CD4-positive, alpha-beta T cell treated with Interleukin-17A for 4 hours (primary cell): ENCODE measurements at places on chromosomes 13 and 19.

- DNase-seq: no peak
Observed at GRCh38 chr13:22454586-22454985, 726.2 kb upstream of the SGCG start.

DNA sequence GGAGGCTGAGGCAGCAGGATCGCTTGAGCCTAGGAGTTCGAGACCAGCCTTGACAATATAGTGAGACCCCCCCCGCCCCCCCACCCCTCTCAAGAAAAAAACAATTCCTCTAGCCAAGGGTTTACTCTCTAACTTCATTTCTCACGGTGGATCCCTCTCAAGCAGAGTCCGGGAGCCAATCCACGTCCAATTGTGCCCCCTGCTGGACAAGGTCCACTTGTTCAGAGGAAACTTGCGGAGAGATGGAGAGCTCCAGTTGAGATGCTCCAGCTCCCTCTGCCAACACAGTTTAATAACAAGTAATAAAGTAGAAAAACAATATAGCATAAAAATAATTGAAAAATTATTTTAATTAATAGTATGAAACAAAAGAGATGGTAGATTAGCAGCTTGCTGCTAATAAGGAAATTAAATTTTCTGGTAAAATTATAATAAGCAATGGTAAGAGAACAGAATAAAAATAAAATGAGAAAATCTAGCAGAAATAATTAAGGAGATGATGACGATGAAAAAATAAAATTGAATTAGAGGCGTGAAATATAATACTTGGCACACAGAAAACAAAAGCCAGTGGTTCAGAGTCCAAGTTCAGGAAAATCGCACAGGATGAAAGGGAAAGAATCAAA lies 14.5 kb upstream of the SIGLEC14 start:
- peak; percentile 73 for DNase-seq

DNA sequence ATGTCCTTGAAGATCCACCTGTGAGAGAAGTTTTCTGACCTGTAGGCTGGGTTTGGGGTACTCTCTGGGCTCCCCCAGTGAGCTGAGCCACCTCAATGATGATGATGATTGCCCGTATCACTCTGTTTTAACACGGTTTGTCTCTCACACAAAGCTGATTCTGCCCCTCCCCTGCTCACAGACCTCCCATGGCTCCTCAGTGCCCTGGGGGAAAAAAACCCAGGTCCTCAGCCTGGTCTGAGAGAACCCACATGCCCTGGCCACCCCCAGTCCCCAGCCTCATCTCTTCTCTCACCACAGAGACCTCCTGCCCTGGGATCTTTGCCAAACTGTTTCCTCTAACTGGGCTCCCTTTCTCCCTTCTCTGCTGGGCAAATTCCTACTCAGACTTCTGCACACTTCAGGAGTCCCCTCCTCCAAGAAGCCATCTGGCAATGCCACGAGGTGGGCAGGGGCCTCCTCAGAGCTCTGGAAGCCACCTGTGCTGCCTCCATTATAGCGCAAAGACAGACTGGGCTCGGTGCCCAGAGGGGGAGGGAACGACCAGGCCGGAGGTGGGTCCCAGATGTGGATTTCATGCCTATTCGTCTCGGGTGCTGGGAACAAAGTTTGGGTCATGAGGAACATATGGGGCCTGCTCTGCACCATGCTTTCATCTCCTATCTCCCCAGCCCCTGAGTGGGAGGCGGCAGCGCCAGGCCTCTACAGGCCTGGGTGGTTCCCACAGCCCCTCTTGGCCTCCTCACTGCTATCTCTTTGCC lies 8.5 kb upstream of the CA11 start:
- DNase-seq: no peak

DNA sequence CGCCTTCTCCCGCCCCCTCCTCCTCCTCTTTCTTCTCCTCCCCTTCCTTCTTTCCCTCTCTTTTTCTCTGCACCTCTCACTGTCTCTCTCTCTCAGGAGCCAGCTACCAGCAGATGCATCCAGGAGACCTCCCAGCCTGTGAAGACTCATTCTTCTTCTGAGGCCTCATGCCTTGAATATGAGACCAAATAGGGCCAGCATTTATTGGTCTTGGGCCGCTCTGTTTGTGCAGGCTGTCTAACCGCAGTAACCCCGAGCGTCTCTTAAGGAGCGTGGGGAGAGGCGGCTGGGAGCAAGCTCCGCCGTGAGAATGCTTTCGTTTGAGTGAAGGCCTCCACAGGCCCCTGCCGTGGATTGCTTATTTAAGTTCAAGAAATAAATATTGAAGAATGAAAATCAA lies 167.0 kb downstream of the NUFIP1 start:
- DNase-seq: no peak
